GM12878 (cell line): ENCODE measurements at places on chromosomes 4 and X.

GRCh38 chrX:132199941-132200340 lies 19.3 kb downstream of the RAP2C start:
- no peak for DNase-seq

DNA sequence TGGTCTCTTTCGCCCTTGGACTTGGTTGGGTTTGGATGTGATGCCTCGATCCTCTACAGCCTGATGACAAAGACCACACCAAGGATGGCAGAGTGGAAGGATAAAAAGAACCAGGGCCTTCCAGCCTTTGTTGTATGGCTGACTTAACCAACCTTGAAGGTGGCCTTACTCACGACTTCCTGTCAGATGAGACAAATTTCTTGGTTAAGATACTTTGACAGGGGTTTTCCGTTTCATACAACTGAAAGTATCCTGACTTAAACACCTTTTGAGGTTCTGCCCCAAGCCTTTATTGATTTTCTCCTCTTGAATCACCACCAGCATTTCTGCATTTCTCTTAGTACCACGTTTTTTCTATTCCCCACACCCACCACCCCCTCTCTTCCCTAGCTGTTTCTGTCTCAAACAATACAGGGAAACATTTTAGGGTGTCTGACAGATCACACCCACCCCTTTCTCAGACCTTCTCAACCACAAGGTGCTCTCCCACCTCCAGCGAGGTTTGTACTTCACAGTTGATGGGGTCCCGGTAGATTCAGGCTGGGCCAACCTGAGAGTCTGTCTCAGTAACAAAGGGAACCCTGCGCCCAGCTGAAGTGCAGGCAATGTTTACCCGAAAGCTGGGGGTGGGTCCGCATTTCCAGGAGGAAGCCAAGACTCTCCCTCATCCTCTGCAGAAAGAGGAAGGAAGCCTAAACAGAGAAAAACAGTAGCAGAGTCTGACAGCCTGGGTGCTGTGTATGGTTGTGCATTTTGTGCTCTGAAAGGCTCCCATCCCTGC lies 5.0 kb upstream of the TSPAN5 start:
- DNase-seq = peak; percentile 84

- no peak for DNase-seq
Observed at GRCh38 chr4:153154007-153154975, 50.0 kb upstream of the TRIM2 start.

- DNase-seq = peak; percentile 80
Observed at GRCh38 chrX:131762802-131763234, 218.9 kb downstream of the OR13H1 start.

- DNase-seq = no peak
Observed at GRCh38 chrX:148269513-148269912, 230.9 kb upstream of the AFF2 start.

- no peak for DNase-seq
Observed at GRCh38 chrX:38192007-38192810, 28.5 kb downstream of the SRPX start.

GRCh38 chr4:114323841-114324240 lies 274.8 kb upstream of the UGT8 start:
- no peak for DNase-seq

DNA sequence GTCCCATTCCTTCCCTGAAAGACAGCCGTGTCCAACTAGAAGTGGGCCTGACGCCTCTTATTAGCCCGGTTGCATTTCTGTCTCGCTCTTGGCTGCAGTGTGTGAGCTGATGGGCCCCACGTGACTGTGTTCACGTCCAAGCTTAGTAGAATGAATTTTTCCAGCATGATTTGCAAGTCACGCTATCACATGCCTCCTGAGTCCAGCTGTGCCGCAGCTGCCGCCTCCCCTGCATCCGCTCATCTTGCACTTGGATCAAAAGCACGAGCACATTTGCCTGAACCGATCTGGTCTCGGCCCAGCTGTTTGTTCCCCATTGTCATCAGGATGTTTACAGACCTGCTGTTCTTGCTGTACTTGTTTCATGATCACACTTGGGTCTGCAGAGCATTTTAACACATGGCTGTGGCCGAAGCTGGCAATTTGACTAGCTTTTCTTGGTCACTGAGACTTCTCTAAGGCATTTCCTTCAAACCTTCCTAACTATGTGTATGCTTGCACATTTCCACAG lies 126.5 kb downstream of the KIT start:
- no peak for DNase-seq

- no peak for DNase-seq
Observed at GRCh38 chr4:123232439-123232838, 164.2 kb upstream of the SPRY1 start.

DNA sequence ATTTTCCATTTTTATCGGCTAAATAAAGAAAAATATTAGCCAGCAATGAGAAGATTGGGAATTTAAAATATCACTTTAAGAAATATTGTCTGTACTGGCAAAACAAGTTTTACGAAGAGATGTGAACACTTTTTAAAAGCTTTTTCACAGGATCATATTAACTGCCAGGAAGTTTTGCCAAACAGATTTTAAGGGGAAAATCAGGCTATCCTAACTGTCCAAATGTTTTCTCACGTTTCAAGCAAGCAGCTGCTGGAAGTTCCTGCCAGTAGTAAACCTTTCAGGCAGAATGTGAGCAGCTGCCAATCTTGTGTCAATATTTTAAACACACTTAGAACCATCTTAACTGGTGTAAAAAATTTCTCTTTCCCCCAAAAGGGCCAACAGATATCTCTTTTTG lies 101.1 kb downstream of the ADGRL3 start:
- no peak for DNase-seq

DNA sequence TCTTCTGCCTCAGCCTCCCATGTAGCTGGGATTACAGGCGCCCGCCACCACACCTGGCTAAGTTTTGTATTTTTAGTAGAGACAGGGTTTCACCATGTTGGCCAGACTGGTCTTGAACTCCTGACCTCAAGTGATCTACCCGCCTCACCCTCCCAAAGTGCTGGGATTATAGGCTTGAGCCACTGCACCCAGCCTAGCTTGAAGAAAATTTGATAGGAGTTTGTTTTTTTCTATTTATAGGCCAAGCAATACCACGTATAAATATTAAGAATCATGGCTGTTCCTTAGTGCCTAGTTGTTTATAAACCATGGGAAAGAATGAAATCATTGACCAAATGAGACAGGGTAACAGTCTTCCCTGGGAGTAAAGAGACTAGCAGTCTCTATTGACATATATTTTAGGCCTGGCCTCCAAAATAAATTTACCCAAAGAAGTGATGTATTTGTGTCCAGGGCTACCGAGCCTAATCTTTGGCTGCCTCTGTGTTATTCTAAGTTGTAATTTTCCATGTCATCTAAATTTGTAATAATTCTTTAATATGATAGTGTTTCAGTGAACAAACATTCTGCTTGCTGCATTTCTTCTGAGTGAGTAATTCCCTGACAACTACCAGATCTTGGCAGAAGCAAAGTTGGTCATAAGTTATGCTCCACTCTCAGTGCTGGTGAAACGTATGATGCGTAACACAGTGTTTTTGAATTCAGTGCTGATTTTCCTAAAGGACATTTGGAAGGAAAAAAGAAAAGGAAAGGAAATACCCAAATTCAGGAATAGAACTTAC lies 10.3 kb downstream of the PKD2 start:
- DNase-seq = no peak

GRCh38 chr4:5913454-5913853 lies 20.6 kb upstream of the CRMP1 start:
- DNase-seq = no peak

DNA sequence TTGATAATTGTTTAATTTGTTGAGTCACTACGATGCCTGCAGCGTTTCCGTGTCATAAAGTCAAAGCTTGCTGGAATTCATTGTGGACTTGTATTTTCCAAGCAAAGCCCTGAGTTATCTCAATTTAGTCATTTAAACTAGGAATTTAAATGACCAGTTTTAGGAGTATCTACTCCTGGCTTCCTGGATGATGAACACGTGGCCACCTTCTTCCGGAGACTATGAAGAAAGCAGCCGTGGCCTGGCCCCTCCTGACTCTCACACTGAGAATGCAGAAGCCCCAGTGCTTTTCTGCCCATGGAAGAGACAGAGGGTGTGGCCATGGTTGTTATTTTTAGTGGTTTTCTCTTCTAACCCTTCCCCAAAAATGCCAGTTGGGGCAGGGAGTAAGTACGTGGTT lies 250.7 kb upstream of the GATB start:
- no peak for DNase-seq

DNA sequence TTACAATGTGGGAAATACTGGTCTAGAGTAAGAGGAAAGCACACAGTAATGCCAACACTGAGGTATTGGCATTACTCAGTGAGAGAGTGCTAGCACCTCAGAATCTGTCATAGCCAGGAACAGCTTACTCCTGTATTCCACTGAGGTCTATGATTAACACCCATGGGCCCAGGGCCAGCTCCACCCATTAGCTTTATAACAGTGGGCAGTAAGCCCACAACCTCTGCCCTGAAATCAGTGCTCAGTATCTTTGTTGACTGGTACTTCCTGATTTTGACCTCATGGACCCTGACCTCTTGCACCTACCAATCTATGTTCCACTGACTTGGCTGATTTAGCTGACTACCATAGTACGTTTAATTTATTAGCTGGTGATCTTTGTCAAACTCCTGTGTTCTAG lies 56.1 kb downstream of the LANCL3 start:
- no peak for DNase-seq

- no peak for DNase-seq
Observed at GRCh38 chrX:38941675-38942074, 140.4 kb downstream of the MID1IP1 start.

- DNase-seq = no peak
Observed at GRCh38 chr4:176758731-176759130, 34.0 kb downstream of the VEGFC start.

- DNase-seq = no peak
Observed at GRCh38 chr4:18012807-18013462, 8.6 kb downstream of the LCORL start.

GRCh38 chrX:130330146-130330545 lies 9.6 kb upstream of the SLC25A14 start:
- no peak for DNase-seq

DNA sequence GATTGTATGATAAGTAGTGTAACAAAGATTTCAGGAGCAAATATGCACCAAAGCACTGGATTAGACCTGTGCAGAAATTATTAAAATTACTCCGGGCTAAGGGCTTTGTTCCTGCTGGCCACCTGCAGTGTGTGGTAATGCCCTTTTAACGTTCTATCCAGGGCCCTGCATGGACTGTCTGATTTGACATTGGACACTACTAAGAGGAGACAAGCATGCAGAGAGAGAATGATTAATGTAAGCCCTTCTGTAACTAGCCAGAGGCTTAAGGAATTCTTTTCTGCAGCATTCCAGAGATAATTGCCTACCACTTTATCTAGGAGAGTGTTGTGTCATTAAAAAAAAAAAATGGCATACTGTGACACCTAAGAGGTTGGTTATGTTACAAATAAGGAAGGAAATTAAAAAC lies 117.0 kb downstream of the PCDH7 start:
- DNase-seq = no peak

DNA sequence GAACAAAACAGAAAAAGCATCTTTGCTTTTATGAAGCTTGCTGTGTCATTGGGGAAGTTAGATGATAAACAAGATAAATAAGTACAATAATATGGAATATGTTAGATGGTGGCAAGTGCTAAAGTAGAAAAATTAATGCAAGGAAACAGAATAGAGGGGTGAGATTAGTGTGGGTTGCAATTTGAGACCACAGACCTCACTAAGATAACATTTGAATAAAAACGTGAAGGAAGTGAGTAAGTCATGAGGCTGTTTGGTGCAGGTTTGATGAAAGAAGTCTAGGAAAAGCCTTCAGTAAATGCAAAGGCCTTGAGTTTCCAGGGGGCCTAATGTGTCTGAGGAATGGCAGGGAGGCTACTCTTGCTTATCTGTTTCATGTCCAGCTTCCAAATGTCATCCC lies 102.5 kb downstream of the CFAP299 start:
- DNase-seq = no peak

GRCh38 chrX:103758555-103758954 lies 18.1 kb upstream of the PLP1 start:
- DNase-seq = no peak

DNA sequence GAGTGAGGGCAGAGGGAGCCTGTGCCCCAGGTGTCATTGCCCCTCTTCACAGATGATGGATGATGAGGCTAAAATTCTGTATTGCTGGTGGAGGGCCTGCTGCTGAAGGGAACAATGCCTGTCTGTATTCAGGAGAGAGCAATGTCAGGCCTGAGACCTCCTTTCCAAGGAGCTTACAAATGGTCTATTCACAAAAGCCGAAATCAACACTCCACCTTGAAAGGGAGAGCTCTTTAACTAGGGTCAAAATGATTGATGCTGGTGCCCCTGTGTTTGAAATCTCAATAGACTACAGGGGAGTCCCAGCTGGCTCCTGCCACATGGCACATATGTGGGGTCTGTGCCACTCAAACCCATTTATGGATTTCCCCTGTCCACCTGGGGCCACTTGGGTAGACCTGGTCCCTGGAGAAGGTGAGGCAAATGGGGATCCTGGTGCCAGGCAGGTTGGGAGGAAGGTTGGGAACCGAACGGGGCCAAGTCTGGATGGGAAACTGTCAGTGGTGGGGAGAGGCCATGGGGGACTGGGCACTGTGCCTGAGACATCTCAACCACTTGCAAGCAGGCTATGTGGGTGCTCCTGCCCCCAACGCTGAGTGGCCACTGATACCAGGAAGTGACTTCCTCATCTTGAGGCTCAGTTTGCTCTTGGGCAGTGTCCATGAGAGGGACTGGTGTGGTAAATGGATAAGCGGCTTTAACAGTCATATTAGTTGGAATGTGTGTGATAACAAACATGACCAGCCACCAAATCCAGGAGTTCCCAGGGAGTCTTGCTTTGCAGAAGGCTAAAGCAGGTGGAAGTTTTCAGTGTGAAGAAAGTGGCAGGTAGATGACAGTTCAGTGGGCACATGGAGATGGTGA lies 223.8 kb upstream of the PSAPL1 start:
- no peak for DNase-seq

DNA sequence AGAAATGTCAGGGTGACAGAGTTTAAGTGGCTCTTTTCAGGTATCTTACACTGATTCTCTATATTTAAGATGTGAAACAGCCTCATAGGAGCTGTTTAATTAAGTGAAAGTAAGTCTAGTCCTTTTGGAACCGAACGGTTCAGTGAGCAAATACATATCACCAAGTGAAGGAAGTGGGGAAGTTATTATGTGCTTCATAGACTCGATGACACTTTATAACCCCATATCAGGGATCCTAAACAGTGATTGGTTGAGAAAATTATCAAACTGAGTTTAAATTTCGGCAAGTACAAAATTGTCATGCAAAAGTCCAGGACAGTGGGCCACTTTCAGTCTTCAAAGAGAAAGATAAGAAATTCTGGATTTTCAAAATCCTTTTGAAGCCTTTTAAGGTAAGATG lies at the start of gene DSPP:
DSPP (plus strand) TSS at position 301 of the 400 bp plus-strand sequence. CDS start 2,380 bp downstream, outside the sequence.
- no peak for DNase-seq

DNA sequence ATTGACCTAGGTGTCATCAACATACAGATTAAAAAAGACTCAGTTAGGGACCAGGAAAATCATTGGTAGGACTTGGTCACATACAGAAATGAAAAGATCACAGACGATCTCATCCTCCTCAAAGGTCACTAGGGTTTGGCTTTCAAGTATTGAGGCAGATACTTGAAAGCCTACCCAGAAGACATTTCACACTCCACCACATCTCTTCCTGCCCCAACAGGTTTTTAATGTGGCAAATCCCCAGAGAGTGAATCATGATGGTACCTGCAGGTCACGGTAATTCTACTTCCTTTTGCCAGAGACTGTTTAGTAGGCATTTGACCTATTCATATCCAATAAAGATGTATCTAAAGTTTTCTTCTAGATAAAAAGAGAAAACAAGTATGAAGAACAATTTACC lies 44.1 kb downstream of the INPP4B start:
- DNase-seq = no peak
